Activated gamma-delta T cell (primary cell): ENCODE measurements at places on chromosomes 1 and 21.

DNA sequence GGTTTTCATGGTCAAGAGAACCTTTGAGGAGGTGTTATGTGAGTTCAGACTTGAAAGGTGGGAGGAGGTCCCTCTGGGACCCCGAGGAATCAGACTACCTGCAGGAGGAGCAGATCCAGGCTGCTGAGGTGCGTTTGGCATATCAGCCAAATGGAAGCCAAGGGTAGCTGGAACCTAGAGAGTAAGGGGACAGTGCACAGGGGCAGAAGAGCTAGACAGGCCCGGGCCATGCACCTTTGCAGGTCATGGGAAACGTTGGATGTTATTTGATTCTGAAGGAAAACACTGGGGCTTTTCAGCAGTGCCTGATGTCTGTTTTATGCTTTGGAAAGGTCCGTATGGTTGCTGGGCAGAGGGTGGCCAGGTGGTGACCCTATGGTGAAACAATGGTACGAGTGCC, 169.2 kb downstream of the PGBD5 start:
- DNase-seq, result no peak

- no peak for DNase-seq
Measured at GRCh38 chr1:41560931-41561330, 76.4 kb upstream of the EDN2 start.

DNA sequence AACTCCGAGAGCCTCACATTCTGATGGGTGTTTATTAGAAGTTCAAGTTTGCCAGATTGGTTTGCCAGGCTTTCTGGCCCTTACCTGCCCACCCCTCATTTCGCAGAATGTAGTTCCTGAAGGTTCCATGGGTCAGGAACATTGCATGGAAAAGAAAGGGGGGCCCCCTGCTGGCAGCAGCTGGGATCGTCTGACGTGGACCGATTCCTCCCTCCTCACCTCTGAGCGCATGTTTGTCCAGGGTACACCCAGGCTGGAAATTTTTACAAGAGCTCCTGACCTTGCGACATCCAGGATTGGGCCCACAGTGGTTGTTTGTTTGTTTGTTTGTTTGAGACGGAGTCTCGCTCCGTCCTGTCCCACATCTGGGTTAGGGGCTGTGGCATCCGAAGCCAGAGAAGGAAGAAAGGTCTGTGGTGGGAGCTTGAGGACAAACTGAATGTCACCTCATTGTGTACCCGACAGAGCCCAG, 126.0 kb upstream of the TMEM51 start:
- DNase-seq, result no peak

DNA sequence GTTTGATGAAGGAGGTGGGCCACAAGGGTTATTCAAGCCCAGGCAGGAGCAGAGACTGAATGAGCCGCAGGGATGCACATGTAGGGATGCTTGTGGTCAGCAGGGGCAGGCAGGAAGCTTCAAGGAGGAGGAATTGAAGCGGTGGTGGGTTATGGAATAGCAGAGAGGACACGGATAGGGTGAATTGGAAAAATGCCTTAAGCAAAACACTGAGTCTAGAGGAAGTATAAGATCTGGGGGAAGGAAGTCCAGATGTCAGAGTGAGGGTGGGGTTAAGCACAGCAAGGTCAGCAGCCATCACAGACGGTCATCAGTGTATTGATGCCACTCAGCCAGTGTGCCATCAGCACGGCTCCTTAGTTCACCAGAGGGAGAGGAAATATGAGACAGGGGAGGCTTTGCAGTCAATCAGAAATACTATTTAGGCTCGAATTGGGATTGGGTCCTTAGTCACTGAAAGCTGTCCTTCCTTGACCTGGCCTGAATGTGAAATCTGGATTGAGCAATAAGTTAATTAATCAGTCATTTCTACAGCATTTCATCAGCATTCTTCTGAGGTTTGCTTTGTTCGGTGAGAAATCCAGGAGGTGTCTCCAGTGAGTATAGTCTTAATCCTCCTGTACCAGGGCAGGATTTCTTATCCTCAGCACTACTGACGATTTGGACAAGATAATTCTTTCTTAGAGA, 6.0 kb upstream of the LCE1F start:
- DNase-seq, result no peak

GRCh38 chr1:247298701-247299100, 33.0 kb downstream of the ZNF496 start:
- no peak for DNase-seq

- DNase-seq, result no peak
Measured at GRCh38 chr1:44693159-44693558, 18.6 kb downstream of the ARMH1 start.

GRCh38 chr1:19872190-19872589, 10.0 kb upstream of the OTUD3 start:
- DNase-seq, result no peak

DNA sequence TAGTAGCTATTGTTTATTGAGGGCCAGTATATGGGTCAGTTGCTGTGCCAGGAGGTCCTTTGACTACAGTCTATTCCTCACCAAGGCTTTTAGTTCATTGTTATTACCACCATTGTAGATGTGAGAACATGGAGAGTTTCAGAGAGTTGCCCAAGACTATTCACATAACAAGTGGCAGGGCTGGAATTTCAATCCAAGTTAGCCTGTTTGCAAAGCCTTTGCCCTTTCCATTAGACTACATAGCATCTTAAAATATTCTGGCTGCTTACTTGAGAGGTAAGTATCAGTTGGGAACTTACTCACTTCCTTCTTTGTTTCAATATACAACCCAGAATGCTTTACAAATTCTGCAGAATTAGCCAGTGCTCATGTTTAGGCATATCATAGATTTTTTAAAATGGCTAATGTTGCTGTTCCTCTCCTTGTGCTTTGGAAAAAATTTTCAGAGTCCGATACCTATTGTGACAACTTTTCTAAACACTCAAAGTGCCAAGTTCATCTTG, 141.2 kb downstream of the FGGY start:
- DNase-seq, result no peak

GRCh38 chr1:62573675-62574074, 23.6 kb upstream of the ANGPTL3 start:
- DNase-seq, result no peak

GRCh38 chr1:25987951-25988350, 9.9 kb downstream of the PAFAH2 start:
- DNase-seq, result no peak

GRCh38 chr1:162568802-162569201, 7.3 kb downstream of the UAP1 start:
- no peak for DNase-seq

GRCh38 chr1:92043621-92044020, 13.8 kb downstream of the EPHX4 start:
- no peak for DNase-seq

DNA sequence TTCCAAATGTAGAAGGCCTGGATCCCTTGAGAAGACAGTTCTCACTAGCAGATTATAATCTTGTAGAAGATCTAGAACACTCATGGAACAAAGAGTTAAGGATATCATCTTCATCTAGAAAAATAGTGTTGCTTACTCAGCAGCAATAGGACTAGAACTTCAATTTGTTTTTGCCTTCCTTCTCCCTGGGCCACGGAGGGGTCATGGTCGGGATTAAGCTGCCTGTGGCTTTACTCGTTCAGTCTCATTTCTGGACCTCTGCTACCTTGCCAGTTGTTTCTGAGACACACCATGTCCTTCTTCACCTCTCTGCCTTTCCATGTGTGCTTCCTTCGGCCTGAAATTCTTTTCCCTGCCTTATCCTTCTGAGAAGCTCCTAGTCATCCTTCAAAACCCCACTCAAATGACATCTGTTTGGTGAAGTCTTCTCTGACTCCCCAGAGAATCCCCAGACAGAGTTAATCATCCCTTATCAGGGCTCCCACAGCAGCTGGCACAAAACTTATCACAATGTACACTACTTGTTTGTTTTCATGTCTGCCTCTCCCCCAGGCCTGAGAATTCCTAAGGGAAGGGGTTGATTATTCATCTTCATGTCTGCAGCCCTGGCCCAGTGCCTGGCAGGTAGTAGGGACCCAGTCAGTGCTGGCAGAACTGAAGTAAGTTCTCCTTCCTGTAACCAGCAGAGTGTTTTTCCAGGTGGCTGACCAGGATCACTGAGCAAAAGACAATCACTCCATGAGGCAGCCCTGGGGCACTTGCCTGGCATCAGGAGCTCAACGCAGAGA, 15.5 kb upstream of the SNX27 start:
- DNase-seq, result no peak

DNA sequence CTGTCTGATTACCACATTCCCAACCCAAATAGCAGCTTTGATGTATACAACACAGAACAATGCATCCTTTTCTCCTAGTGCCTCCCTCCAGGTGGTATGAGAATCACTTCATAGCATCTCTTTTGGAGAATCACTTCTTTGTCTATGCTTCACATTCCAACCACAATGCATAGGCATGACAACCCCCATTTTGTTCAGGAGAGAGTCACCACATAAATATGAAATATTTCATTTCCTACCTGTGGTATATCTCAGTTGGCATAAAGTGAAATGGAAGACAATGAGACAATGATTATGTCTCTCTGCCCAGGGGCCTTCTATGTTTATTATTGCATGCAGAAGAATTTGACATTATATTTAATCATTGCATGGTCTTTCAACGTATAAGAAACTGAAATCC, 112.2 kb downstream of the BRINP2 start:
- DNase-seq, result no peak

GRCh38 chr21:32413697-32414578, 1.4 kb downstream of the EVA1C start:
- DNase-seq, result no peak

- no peak for DNase-seq
Measured at GRCh38 chr1:10192263-10192662, 18.1 kb upstream of the KIF1B start.

- DNase-seq, result no peak
Measured at GRCh38 chr1:180236698-180237509, 6.8 kb downstream of the LHX4 start.

DNA sequence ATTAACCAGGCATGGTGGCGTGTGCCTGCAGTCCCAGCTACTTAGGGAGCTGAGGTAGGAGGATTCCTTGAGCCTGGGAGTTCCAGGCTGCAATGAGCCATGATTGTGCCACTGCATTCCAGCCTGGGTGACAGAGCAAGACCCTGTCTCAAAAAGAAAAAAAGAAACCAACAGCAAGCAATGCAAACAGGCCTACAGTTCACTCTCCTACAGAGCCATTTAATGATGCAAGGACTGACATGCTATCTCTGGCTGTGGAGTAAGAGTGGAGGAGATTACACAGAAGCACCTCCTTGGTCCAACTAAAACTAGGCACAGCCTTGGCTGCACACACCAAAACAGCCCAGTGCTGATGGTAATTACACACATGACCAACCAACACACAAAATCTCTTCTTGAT, 127.5 kb upstream of the SOD1 start:
- no peak for DNase-seq
